Head of caudate nucleus (tissue), 42 donors: ENCODE measurements at places on chromosomes 3 and 15.

DNA sequence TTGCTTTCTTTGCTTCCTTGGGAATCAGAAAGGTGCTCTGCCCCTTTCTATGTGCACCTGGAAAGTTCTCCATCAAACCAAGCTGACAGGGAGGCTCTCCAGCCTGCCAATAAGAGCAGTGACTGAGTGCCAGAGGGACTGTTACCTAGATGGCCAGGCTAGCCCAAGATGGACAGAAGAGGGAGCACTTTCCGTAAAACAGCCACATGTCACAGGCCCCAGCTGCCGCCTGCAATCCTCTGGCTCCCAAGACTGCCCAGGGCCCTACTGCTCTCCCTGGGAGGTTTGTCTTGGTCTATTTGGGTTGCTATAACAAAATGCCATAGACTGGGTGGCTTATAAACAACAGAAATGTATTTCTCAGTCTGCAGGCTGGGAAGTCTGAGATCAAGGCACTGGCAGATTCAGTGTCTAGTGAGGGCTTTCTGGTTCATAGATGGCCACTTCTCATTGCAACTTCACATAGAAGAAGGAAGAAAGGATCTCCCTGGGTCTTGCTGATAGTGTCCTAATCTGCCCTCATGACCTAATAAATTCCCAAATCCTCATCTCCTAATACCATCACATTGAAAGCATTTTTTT is 72.3 kb downstream of the TAMM41 start:
- peak; percentile 48 for DNase-seq

DNA sequence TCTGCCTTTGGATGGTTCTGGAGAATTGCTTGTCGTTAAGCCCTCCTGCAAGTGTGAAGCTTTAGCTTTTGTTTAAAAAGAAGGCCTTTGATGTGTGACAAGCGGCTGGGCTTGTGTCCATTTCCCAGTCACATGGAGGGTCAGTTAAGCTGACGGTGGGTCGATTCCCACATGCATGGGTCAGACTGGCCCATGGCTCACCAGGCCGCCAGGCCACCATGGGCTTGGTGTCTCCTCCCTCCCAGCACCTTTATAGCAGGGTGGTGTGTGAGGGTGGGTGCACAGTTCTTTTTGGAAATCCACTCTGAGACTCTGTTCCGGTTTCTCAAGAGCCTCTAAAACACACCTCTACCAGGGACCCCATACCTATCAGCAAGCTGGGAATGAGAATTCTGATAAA is 67.2 kb downstream of the SCN5A start:
- DNase-seq = no peak

GRCh38 chr3:40645883-40646282 is 121.1 kb downstream of the ZNF621 start:
- DNase-seq = no peak

GRCh38 chr15:58761010-58761388 is 10.1 kb upstream of the MINDY2 start:
- no peak for DNase-seq

DNA sequence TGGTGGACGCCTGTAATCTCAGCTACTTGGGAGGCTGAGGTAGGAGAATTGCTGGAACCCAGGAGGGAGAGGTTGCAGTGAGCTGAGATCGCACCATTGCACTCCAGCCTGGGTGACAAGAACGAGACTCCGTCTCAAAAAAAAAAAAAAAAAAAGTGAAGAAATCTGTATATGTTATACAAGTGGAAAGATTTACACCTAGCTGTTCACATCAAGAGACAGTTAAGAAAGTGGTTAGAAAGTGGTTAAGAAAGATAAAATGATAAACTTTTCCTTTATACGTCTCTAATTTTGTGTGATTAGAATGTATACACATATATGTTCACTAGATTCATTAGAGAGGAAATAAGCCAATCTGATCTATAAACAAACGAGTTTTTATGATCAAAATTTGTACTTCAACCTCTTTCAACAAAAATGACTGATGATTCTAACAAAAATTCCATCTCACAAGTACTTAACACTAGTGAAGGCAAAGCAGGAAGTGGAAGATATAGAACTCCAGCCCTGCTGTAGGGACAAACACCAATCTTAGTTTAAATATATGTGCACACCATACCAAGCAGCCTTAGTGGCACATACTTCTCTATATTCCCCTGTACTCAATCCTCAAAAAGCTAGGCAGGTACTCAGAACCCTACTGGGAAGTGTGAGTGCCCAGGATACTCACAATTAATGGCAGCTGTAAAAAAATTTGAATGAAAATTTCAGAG is 51.2 kb downstream of the RAF1 start:
- no peak for DNase-seq

- DNase-seq = no peak
Observed at GRCh38 chr3:43785551-43785950, 94.8 kb downstream of the ABHD5 start.

GRCh38 chr3:102761766-102762165 is 327.0 kb downstream of the ZPLD1 start:
- no peak for DNase-seq

GRCh38 chr15:34275154-34275553 is 50.3 kb downstream of the EMC4 start:
- DNase-seq = no peak

- DNase-seq = no peak
Observed at GRCh38 chr15:65752151-65752700, 39.9 kb downstream of the DENND4A start.

DNA sequence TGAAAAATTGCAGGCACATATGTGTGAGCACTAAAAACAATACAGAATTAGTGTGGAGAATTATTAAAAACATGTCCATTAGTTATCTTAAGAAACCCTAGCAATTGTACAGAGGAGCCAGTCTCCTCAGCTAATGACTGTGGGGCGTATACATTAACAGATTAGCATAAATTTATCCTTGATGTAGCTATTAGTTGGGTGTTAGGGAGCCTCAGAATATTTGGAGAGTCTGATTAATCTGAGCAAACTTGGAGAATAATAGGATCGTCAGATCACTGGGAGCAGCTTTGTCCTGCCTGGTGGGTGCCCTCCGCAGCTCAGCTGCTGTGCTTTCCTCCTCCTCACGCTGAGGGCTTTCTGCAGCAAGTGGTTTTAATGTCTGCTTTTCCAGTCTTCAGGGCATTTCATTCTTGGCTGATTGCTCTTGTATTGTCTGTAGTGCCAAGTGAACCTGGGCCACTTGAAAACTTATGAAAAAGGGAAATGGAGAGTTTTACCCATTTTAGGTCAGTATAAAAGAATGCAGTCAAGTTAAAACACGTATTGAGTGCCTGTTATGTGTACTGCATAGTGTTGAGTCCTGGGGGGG is 417.4 kb upstream of the SEMA6D start:
- no peak for DNase-seq
